ENCODE measurements at places on chromosomes 1 and 21. TPM values are rescaled to one million over a fixed set of nuclear protein-coding genes. Genes with fewer than 3 reads are reported as not detected.

- H3K4me3 ChIP-seq, result no peak overlapping the region
- H3K27me3 ChIP-seq, result no peaks in the 10 kb centered on the region
- no peaks in the 10 kb centered on the region for H3K36me3 ChIP-seq
- H3K27ac ChIP-seq, result no peak overlapping the region
Observed at GRCh38 chr1:163875927-163876320, 554.2 kb downstream of the NUF2 start.

- no peaks in the 10 kb centered on the region for H3K27me3 ChIP-seq
- no peak overlapping the region for H3K27ac ChIP-seq
- no peak for DNase-seq
- no peak overlapping the region for H3K4me3 ChIP-seq
Observed at GRCh38 chr1:214321705-214322453, 40.9 kb downstream of the SMYD2 start.

The PLPPR4 gene
- not detected for total RNA-seq

- no peak overlapping the region for H3K27ac ChIP-seq
- no peak for DNase-seq
- H3K36me3 ChIP-seq, result peaks cover 73% of the 10 kb centered on the region
Observed at GRCh38 chr1:154448331-154448811, 43.2 kb downstream of the IL6R start.

DNA sequence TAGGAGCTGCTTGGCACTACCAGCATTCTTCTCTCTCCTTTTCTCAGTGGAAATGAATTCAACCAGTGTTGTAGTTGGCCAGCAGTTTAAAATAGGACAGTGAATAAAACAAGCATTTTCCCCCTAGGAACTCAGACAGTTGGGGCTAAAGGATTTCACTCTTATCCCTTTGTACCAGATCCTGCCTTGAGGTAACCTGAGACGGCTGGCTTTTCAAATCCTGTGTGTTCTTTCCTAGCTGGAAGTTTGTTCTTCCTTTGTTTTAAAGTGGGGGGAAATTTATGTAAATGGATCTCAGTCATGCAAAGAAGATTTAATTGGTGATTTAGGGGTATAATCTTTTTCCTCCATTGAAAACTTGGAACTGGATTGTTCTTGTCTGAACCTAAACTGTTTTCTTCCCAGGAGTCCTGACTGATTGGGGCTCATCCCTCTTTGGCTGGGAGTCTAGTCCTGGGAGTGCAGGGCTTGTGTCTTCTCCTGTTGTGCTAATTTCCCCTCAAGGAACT lies 23.3 kb downstream of the ZP4 start:
- no peaks in the 10 kb centered on the region for H3K36me3 ChIP-seq
- no peak overlapping the region for H3K4me3 ChIP-seq
- no peaks in the 10 kb centered on the region for H3K4me1 ChIP-seq
- no peak for DNase-seq
- H3K27ac ChIP-seq, result no peak overlapping the region
- no peaks in the 10 kb centered on the region for H3K27me3 ChIP-seq
